CD8-positive, alpha-beta T cell (primary cell): ENCODE measurements at places on chromosomes 6 and 20. TPM values are rescaled to one million over a fixed set of nuclear protein-coding genes. Genes with fewer than 3 reads are reported as not detected.

DNA sequence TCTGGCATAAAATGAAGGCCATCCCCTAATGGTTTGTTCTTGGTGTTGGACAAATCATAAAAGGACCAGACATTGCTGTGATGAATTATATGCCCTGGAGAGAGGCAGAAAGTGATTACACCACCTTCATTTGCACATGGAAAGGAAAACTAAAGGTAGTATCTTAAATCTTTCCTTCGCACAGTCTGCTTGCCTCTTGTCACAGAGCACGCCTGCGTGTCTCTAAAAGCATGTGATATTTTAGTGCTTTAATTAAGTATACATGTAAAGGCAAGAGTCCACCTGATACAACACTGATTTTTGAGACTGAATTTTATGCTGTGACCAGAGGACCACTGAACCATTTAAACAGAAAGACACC lies 28.8 kb upstream of the PLAGL1 start:
- no peak for DNase-seq

GRCh38 chr20:54061101-54061881 lies 9.1 kb downstream of the BCAS1 start:
- DNase-seq = no peak

GRCh38 chr20:2653556-2654383 lies 1.3 kb downstream of the NOP56 start:
- no peak for DNase-seq

DNA sequence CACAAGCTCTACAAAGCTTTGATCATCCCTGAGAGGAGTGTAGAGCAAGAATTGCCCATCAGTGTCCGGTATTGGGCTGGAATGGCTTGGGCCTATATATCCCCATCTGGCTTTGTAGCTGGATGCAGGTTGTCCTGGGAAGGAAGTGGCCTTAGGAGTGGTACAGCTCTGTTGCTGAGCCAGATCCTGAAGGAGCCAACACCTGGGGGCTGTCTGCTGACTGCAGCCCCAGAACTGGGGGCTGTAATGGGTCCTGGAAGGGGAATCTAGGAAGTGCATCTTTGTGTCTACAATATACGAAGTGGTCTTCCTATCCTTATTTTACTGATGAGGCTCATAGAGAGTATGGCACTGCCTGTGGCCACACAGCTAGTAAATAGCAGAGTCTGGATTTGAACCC lies 145.9 kb downstream of the CDC5L start:
- no peak for DNase-seq

GRCh38 chr6:111358454-111358853 lies 124.6 kb downstream of the REV3L start:
- no peak for DNase-seq

DNA sequence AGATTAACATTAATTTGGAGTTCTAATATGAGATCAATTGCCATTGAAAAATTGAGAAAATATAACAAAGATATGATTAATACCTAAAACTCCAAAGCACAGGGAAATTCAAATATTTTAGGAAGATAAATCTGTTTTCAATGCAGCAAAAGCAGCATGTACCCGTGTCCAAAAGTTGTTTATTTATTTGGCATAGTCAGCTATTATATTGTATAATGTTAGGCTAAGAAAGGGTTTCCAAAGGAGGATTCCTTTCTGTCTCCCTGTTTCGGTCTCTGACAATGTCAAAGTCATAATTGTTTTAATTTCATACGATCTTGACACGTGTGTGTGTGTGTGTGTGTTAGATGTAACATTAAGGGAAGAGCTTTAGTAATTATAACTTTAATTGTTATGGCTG lies 914.5 kb downstream of the EYS start:
- no peak for DNase-seq

DNA sequence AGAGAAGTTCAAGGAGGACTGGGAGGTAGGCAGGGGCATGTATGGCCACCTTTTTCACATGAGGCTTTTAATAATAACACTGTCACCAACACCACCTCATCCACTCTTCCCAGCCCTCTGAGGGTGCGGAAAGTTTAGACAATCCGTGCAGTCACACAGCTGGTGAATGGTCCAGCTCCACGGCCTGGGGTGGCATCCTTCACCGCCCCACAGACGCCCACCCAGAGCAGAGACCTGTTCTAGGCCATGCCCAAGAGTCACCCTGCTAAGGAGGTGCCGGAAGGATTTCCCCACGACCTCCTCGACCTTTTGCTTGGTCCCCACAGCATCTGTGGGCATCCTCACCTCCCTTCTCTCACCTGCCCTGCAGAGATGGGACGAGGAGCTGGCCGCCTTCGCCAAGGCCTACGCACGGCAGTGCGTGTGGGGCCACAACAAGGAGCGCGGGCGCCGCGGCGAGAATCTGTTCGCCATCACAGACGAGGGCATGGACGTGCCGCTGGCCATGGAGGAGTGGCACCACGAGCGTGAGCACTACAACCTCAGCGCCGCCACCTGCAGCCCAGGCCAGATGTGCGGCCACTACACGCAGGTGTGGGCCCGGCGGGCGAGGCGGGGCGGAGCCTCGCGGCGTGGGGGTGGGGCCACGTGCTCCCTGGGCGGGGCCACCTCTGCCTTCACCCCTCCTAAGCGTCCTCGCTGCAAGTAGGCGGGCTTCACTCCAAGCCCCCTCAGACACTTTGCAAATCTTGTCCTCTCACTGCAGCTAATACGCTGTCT lies 4.4 kb downstream of the PI16 start:
- DNase-seq = no peak

DNA sequence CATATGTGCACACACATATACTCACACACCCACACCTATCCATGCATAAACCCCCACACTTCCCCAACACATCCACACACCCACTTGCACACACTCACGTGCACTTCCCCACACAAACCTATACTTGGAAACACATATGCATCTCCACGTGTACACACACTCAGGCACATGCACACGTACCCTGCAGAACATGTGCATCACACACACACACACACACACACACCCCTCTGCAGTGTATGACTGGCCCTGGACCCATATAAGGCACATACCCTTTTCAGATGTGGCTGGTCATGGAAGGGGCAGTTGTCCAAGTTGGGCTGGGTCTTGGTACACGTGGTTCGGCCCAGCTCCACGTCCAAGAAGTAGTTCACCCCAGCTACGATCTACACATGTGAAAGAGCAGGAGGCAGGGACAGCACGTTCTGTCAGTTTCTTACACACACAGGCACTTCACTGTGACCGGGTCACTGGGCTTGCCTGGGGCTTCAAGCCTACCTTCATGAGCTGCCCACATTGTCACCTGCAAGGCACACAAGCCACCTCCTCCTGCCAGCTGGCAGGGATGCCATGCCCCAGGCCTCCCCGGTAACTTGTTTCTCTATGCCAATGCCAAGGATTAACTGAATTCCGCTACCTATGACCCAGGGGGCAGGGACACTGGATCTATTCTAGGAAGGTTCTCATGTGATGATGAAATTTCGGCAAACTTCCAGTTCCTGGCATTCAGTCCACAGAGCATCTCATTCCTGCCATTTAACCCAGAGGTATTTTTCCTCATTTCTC lies 2.6 kb downstream of the CST3 start:
- DNase-seq = no peak

DNA sequence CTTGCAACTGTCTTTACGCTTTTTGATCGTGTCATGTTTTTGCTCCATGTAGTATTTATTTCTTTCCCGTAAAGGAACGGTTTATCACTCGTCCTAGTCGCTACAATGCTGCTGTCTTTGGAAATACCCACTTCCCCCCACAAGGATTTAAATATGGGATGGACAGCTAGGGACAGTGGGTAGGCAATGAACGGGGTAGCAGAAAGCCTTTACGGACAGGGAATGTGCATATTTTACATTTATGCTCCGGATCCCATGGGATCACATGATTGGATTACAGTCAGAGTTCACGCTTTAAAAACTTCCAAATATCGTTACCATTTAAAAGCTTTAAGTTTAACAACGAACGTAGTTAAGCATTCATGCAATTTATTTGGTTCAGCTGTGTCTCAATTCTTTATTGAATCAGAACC lies 1.2 kb downstream of the HIVEP1 start:
- DNase-seq = no peak

- DNase-seq = no peak
These were observed 65.4 kb upstream of the MAFB start for GRCh38 chr20:40754339-40754943.

- no peak for DNase-seq
These were observed 95.0 kb upstream of the MLN start for GRCh38 chr6:33898771-33899170.

GRCh38 chr20:32189691-32190615 lies 17.6 kb downstream of the PLAGL2 start:
- peak; percentile 38 for DNase-seq

- no peak for DNase-seq
These were observed 52.7 kb downstream of the DLL1 start for GRCh38 chr6:170237999-170238740.

DNA sequence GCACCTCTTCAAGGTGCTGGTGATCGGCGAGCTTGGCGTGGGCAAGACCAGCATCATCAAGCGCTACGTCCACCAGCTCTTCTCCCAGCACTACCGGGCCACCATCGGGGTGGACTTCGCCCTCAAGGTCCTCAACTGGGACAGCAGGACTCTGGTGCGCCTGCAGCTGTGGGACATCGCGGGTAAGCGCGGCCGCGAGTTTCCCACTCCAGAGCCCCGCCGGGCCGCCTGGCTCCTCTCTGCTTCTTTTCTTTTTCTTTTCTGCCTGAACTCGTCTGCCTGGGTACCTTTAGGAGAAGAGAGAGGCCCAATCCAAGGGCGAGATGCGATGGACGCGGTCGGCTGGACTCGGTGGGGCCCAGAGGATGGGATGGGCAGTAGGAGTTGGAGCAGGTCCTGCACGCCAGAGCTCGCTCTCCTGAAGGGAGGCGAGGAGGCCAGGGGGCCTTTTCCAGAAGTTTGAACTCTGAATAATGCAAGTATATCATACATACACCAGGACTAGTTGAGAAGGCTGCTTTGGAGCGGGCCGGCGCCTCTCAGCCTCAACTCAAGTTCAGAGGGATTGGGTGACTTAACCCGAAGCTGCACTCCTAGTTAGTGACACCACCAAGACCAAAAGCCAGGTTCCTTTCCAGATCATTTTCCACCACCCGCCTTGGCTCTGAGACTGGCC lies 445 bp downstream of the RAB32 start:
- no peak for DNase-seq

DNA sequence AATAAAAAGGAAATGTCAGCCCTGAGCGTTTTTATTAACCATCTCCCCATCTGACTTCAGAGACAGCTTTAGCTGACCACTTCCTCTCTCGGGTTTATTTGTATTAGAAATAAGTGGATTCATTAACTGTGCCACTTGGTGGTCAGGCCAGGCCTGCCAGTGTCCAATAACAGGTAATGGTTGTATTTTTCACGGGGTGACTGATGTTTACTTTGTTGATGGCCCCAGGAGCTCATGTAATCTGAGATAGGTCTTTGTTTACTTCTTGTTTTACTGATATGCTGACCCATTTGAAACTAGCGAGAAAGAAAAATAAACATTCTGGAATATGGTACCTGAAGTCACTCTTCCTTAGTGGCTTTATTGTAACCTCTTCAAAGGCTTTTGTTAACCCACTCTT lies 504.3 kb upstream of the SLC35B3 start:
- no peak for DNase-seq

TRIM31 gene
- not detected for total RNA-seq

LAMP5 gene
- not detected for total RNA-seq

FAM83C gene
- not detected for total RNA-seq

SSTR4 gene
- total RNA-seq = not detected

CST4 gene
- not detected for total RNA-seq

JPH2 gene
- total RNA-seq = not detected

C6orf15 gene
- not detected for total RNA-seq

AGPAT4 gene
- total RNA-seq = 2.8 TPM

SLC22A16 gene
- total RNA-seq = not detected

HLA-G gene
- 7.2 TPM for total RNA-seq

SALL4 gene
- 0.41 TPM for total RNA-seq

MYLK4 gene
- 0.71 TPM for total RNA-seq

OOEP gene
- not detected for total RNA-seq

TBXT gene
- not detected for total RNA-seq
